ENCODE measurements at places on chromosomes 7 and 10.

- no peak for DNase-seq
Observed at GRCh38 chr10:15472008-15472407, 100.9 kb upstream of the FAM171A1 start.

- DNase-seq, result no peak
Observed at GRCh38 chr7:44378744-44379143, 53.4 kb upstream of the CAMK2B start.

DNA sequence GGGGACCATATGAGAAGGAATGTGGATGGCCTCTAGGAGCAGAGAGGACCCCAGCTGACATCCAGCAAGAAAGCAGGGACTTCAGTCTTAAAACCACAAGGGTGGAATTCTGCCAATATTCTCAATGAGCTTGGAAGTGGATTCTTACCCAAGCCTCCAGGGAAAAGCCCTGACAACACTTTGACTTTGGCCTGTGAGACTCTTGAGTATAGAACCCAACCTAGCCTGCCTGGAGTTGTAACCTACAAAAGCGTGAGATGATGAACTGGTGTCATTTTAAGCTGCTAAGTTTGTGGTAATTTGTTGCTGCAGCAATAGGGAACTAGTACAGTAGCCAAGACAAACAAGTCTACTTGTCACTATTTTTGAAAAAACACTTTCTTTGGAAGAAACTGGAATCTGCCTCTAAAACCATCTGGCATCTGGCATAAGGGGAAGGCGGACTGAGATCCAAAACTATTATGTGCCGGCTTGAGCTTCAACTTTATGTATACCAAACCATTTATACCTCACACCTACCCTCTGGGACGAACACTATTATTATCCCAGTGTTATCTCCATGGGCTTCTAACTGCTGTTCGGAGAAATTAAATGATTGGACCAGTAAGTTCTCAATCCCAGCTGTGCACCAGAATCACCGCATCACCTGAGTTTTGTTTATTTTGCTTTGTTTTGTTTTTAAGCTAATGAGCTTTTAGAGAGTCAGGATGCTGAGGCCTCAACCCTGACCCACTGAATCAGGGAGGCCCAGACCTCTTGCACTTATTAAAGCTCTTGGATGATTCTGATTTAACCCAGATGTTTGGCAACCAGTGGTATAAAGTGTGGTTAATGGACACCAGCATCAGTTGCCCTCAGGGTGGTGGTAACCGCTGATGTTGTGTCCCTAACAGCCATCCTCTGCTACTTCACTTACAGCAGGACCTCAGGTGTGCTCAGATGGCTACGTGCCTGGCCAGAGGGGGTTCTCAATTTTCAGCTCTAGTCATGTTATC is 83.0 kb downstream of the C1GALT1 start:
- DNase-seq, result no peak

DNA sequence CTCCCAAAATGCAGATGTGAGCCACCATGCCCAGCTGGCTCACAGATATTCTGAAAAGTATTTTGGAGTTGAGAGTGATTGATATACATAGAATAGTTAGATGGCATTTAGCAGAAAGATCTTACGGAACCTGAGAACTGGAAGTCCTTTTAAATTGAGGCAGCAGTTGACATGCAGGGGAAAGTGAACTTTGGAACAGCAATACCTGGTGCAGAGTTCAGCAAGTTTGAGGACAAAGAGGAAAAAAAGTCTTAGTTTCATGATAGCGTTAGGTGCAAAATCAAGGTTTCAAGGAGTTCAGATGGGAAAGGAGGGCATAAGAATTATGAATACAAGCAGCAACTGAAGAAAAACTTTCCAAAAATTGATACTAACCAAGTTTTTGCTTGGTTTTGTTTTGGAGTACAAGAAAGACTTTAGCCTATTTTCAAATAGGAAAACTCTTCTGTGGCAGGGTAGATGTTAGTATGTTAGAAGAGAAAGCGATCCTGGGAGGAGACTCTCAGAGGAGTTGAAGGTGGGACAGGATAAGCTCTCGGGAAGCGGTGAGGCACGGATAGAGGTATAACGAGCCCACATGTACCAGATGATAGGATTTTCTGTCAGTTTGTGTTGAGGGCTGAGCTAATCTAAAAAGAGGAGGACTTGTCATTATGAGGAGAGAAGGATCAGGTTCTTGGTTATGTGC is 28.0 kb upstream of the STMP1 start:
- no peak for DNase-seq

GRCh38 chr10:64430690-64431323 is 909.6 kb downstream of the REEP3 start:
- DNase-seq, result no peak

GRCh38 chr10:65341323-65341925 is 1584.4 kb upstream of the LRRTM3 start:
- DNase-seq, result no peak

DNA sequence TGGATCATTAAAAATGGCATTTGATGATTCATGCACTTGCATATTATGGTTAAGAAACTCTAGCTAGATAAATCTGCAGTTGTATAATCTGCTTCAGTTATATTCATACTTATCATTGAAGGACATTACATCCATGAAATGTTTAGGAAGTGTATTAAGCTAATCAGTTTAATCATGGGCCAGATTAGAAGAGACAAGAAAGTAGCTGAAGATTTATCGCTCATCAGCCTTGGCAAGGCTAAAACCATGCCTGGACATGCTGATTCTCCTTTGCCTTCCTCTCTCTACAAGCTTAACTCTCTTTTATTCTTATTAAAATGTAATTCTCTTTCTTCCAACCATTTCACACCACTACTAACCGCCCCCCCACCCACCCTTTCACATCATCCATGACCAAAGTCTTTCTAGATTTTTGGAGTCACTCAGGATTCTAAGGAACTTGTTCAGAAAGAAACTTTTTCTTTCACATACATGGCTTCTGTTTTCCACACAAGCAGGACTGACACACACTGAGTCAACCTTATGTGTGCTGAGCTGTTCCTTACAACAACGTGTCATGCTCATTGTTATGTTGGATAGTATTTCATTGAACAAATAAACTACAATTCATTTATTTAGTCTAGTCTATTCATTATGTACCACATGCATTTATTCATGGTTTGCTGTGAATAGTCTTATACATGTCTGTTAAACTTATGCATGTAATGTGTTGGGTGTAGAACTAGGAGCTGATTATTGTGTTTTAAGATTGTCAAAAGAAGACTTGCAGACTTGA is 227.3 kb upstream of the SP8 start:
- DNase-seq, result no peak

GRCh38 chr10:103630156-103630555 is 136.7 kb downstream of the NEURL1 start:
- DNase-seq, result no peak

DNA sequence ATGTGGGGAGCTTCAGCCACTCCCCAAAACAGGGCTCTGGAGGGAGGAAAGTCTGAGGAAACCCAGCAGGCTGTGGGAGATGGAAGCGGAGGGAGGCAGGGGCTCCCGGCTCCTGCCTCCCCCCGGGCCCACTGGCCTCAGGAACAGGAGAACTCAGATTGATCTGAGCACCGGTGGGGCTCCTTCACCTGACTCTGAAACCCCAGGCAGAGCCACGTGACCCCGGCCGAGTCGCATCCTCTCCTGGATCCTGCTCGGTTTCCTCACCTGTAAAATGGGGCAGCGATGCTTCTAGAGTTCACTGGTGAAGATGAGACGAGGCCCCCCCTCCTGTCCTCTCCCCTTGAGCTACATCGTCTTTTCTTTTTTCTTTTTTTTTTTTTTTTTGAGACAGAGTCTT is 33.6 kb downstream of the TCERG1L start:
- no peak for DNase-seq

DNA sequence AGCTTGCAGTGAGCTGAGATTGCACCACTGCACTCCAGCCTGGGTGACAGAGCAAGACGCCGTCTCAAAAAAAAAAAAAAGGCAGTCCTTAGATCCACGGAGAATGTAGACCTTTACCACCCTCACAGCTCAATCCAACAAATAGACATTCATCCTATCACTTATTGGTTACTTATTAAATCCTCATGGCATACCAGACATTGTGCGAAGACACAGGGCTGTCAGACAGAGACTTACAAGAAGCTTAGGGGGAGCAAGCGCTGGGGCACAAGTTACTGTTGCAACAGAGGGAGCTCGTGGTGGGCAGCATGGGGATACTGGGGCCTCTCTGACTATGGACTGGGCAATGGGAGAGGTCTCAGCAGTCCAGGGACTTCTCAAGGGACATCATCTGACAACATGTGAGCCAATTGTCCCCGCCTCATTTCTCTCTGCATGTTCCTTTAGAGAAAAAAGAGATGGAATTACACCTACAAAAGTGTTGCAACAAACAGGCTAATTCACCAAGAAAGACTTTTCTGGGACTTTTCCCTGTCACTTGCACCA is 82.8 kb upstream of the TNS3 start:
- no peak for DNase-seq

- DNase-seq, result no peak
Observed at GRCh38 chr10:113538151-113538550, 14.7 kb upstream of the HABP2 start.

DNA sequence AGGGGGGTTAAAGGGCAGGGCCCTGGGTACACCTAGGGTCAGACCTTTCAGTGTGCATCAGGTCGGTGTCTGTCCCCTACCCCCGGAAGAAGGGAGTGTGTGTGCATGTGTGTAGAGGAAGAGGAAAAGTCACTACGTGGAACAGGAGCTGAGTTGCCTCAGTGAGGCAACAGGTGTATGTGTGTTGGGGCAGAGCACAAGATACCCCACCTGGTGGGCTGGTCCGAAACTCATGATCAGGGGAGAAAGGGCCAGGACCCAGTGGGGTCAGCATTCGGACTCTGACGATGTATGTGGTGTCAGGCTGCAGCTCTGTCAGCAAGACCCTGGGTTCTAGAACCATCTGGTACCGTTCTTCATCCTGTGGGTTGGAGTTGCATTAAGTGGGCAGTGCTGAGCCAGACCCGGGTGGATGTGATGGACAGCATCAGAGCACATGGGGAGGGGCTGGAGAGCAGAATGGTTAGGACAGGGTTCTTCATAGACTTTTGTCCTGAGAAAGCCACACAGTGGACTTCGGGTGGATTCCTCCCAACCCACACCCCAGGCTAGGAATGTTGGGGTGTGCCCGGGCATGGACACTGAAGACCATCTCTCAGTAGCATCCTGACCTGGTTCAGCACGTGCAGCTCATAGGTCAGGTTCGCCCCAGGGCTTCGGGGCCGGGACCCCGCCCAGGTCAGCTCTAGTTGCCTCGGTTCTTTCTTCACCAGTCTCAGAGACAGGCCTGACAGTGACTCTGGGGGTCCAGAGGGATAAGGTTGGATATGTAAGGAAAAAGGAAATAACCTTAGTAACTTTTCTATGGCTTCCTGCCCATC is 10.7 kb downstream of the EPHA1 start:
- no peak for DNase-seq

GRCh38 chr7:50436133-50436806 is 13.9 kb downstream of the FIGNL1 start:
- no peak for DNase-seq

GRCh38 chr7:28075674-28076358 is 104.8 kb downstream of the JAZF1 start:
- no peak for DNase-seq

Measured in stimulated activated CD8-positive, alpha-beta memory T cell treated with anti-CD3 and anti-CD28 coated beads, Interleukin-2, amount 100 ng/mL, for 1 hour (primary cell).